ENCODE measurements at places on chromosomes 16 and 17.

DNA sequence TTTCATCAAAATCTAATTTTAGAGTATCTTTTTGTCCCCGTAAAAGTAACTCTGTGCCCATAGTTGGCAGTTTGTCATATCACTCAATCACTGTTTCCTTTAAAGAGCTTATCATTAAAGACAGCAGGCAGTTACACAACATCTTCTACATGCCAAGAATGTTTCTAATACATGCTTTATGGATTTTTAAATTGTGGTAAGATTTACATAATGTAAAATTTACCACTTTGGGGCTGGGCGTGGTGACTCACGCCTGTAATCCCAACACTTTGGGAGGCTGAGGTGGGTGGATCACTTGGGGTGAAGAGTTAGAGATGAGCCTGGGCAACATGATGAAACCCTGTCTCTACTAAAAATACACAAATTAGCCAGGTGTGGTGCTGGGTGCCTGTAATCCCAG is 687.2 kb downstream of the WWOX start:
- no peak for DNase-seq

- no peak for DNase-seq
Measured at GRCh38 chr16:19542138-19542821, 13.2 kb upstream of the VPS35L start.

- DNase-seq = no peak
Measured at GRCh38 chr16:66927918-66928649, 2.7 kb upstream of the RRAD start.

GRCh38 chr17:38693700-38694329 is 11.3 kb upstream of the MLLT6 start:
- DNase-seq = no peak

DNA sequence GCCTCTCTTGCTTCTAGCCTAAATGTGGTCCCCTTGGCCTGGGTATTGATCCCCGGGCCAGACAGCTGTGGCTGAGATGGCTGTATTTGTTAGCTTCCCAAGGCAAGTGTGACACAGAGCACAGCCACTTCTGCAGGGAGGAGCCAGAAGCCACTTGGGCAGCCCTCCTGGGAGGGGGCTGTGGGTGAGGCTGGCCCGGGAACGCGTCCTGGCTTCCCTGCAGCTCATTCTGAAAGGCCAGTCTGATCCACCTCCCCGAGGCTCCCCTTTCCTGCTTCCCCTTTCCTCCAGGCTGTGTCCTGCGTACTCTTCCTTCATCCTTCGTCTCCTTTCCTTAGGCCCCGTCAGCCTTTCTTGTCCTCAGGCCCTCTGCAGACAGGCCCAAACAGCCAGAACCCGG is 8.0 kb downstream of the SERPINF2 start:
- no peak for DNase-seq

- DNase-seq = no peak
Measured at GRCh38 chr16:88195269-88195705, 187.5 kb upstream of the ZNF469 start.

DNA sequence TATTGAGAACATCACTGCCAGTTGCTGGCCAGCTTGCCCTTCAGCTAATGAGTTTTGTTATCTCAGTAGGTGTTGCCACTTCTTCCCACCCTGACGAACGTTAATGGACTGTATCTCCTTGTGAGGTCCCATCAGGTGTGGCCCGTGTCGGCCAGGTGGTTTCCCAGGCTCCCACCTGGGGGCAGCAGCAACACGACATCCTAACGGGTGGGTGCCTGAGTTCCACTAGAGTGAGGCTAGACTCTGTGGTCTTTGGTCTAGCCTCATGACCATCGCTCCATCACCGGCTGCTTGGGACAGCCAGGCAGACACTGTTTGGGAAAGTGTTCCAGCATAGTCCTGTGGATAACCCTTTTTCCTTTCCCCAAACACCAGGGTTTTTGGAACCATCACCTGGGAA is 45.6 kb upstream of the LCMT1 start:
- no peak for DNase-seq

GRCh38 chr17:48502901-48503300 is 27.9 kb downstream of the HOXB1 start:
- DNase-seq = no peak

GRCh38 chr16:30541502-30542329 is 7.1 kb upstream of the ZNF747 start:
- no peak for DNase-seq

DNA sequence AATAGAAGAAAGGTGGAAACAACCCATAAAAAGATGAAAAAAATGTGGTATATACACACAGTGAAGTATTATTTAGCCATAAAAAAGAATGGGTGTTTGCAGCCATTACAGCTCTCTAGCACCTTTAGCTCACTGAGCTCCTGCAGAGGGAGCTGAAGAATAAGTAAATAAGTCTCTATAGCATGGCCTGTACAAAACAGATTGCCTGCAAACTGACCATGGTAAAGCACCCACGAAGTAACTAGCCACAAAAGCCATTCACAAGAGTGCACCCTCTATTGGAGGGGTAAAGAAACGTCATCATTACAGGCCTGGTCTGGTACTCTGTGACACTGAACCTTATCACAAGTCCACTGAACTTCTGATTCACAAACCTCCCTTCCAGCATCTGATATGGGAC is 76.3 kb downstream of the USP32 start:
- DNase-seq = no peak

GRCh38 chr17:7732981-7733539 is 15.5 kb downstream of the DNAH2 start:
- DNase-seq = no peak

DNA sequence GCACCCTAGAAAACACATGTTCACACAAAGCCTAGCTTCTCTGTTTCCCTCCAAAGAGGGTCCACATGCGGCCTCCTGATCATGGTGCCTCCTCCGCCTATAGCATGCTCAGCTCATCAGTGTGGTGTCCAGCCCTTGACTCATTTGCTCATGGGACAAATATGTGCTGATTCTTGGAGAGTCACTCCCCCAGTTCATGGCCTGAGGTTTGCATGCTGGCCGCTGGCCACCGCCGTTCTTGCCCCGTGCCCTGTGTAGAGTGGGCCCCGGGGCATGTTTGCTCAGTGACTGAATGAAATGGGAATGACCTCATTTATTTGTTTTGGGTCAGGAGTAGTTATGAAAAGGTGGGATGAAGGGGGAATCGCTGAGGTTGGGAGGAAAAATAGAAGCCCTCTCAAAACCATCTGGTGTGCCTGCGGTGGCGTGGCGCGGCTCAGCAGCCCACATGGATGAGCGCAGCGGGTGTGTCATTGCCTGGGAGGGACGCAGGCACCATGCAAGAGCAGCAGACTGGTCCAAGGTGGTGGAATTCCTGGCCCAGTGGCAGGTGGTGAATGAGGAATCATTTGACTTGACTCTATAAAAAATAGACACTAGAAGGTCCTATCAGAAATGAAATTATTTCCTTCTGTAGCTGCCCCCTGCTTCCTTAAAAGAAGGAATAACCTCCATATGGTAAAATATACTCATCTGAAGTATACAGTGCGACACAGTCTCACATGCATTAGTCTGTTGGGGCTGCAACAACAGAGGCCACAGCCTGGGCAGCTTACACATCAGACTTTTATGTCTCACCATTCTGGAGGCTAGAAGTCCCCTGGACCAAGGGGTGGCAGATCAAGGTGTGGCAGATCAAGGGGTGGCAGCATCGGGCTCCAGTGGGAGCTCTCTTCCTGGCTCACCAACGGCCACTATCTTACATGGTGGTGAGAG is 31.7 kb downstream of the CRISPLD2 start:
- no peak for DNase-seq

DNA sequence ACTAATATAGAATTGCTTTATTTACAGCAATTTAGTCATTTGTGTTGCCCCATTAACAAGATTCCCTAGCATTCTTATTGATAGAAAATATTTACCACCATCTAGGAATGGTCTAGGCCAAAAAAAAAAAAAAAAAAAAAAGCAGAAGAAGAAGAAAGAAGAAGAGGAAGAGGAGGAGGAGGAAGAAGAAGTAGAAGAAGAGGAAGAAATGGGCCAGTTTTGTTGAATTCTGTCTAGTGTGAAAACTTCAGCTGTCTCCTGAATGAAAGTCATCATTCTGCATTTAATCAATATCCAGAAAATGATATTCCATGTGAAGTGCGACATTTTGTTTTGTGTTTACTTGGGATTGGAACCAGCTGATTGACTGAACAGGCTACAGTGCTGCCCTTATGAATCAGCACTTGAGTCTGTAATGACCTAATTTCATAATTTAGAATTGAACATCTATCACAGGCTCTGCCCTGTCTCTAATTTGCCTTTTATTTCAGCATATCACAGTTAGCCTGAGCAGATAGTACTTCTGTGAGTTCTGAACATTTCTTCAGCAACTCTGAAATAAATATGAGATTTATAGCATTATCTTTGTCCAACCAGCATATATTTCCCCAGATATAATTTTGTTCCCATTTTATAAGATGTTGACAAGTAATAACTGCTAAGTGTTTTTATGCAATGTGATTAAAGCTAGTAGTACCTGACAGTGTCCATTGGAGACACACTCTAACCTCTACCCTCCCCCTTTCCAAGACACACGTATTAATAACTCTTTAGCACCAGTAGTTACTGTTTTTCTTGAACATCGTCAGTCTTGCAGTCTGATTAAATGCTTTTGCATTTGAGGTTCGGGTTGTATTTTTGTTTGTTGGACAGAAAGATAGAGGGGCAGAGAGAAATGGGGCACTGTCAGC is 5.9 kb downstream of the ANKFN1 start:
- DNase-seq = no peak

DNA sequence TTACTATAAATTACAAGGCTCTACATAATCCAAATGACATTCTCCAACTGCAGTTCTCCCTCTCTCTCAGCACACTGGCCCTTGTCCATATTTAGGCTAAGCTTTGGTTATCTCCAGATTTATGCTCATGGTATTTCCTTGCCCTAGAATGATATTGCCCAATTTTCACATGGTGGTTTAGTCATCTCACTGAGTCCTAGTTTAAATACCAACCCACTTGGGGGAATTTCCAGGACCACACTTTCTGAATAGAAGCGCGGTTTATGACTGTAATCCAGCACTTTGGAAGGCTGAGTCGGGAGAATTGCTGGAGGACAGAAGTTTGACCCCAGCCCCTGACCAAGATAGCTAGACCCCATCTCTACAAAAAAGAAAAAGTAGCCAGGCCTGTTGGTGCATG is 280.1 kb upstream of the MON1B start:
- DNase-seq = no peak

Data from hematopoietic multipotent progenitor cell (in vitro differentiated cells).